ENCODE measurements at places on chromosomes 5 and 9.

DNA sequence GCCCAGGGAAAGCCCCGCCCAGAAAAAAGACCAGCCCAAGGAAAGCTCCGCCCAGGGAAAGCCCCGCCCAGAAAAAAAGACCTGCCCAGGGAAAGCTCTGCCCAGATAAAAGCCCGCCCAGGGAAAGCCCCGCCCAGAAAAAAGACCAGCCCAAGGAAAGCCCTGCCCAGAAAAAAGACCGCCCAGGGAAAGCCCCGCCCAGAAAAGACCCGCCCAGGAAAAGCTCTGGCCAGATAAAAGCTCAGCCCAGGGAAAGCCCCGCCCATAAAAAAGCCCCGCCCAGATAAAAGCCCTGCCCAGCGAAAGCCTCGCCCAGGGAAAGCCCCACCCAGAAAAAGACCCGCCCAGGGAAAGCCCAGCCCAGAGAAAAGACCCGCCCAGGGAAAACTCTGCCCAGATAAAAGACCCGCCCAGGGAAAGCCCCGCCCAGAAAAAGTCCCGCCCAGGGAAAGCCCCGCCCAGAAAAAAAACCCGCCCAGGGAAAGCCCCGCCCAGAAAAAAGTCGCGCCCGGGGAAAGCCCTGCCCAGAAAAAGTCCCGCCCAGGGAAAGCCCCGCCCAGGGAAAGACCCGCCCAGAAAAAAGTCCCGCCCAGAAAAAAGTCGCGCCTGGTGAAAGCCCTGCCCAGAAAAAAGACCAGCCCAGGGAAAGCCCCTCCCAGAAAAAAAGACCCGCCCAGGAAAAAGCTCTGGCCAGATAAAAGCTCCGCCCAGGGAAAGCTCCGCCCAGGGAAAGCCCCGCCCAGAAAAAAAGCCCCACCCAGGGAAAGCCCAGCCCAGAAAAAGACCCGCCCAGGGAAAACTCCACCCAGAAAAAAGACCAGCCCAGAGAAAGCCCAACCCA lies 11.9 kb downstream of the GRIN1 start:
- no peak for DNase-seq

- peak; percentile 41 for DNase-seq
Observed at GRCh38 chr9:82081496-82081895, 92.9 kb downstream of the SPATA31D1 start.

GRCh38 chr5:135040333-135041144 lies 6.5 kb upstream of the PITX1 start:
- DNase-seq, result no peak

DNA sequence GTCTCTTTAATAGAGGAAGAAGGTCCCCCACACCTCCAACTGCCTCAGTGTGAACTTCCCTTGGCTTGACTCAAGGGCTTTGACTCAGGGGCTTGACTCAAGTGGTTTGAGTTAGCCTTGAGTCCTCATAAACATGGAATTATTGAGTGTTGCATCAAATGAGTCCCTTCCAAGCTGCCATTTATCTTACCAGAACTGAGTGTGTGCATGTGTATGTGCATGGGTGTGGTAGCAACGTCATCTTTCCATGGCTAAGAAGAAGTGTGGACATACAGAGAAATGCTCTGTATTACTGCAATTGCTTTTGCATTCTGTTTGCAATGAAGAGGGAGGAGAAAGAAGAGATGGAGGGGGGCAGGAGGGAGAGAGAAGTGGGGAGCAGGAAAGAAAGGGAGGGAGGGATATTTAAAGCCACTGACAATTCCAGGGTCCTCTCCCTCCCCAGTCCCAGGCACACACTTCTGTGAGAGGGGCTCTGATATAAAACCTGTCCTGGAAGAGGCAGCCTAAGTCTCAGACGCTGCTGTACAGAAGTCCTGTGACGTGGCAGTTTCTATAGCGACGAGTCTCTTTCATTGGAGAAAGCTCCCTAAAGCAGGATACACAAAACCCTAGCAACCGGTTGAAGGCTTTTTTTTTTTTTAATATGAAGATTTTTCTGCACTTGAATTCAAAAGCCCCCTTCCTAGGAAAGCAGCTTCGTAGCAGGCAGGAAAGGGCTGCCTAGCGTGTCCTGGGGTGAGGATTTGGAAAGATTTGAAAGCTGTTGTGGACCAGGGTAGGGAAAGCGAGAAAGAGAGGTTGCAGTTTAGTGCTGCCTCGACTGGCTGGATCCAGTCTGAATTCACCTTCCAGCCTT lies 93.3 kb upstream of the MAP1B start:
- no peak for DNase-seq

GRCh38 chr5:119651486-119651885 lies 22.1 kb downstream of the FAM170A start:
- no peak for DNase-seq

GRCh38 chr5:89948977-89949376 lies 460.6 kb downstream of the CETN3 start:
- DNase-seq, result no peak

GRCh38 chr5:7825630-7826029 lies 25.3 kb downstream of the CFAP90 start:
- no peak for DNase-seq

GRCh38 chr9:93058355-93059010 lies at the start of gene SUSD3:
Gene SUSD3, plus strand, starts transcription at chr9:93058701. Its CDS starts 42 bp downstream, at chr9:93058743.
- no peak for DNase-seq

DNA sequence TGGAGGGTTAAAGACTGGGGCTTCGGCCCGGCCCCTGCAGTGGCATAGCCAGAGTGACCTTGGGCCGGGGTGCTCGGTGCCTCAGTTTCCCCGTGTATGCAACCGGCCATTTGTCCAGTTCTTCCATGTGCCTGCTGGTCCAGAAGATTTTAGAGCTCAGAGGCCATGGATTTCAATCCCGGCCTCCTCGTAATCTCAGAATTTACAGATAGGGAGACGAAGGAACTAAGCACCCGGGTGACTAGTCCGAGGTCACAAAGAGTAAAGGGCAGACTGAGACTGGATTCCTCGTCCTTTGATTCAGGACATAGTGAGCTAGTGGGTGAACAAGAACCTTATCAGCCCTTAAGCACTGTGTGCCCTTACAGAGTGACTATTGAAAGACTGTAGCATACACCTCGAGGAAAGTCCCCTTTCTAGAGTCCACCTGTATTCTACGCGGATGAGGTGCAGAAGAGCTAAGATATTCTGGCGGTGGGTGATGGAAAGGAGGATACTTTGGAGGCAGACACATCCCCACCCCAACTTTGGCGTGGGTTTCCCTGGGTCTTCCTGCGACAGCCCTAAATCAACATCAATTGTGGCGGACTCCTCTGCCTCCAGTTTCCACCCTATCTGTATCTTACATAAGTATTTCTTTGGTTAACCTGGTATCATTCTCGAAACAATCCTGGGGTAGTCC lies 597 bp downstream of the SLC31A1 start:
- DNase-seq, result no peak

DNA sequence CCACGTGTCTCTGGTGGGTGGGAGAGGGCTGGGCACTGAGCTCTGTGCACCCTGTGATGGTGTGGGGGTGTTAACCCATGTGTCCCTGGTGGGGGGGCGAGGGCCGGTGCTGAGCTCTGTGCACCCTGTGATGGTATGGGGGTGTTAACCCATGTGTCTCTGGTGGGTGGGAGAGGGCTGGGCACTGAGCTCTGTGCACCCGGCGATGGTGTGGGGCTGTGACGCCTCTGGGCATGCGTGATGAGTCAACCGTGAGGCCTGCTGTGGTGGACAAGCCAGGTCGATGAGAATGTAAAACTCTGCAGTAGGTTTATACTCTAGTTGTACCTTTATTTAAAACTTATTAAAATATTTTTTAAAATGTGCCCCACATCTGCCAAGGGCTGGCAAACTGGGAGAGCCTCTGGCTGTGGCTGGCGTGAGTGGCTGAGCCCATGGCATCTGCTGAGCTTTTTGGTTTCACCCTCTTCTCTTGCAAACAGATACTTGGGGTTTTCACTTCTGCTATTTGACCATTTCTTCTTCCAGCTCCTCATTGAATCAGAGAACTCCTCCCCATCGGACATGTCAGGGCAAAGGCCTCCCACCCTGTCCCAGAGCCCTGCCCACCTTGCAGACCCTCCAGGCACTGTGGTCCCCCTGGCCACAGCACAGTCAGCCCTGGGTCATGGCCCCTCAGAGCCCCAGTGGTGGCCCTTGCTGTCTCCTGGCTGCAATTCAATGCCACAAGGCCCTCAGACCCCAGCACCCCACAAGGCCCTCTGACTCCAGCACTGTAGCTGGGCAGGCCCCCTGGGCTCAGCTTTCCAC lies 18.5 kb upstream of the EXOC3 start:
- no peak for DNase-seq

DNA sequence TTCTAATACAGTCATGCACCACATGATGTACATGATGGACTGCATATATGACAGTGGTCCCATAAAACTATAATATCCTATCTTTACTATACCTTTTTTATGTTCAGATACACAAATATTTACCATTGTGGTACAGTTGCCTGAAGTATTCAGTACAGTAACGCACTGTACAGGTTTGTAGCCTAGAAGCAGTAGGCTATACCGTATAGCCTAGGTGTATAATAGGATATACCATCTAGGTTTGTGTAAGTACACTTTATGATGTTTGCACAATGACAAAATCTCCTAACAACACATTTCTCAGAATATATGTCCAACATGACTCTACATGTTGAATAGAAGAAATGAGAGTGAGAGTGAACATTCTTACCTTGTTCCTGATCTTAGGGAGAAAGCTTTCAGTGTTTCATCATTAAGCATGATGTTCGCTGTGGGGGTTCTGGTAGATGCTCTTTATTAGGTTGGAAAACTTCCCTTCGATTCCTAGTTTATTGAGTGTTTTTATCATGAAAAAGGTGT lies 31.8 kb downstream of the AMBP start:
- no peak for DNase-seq

GRCh38 chr9:101026824-101027223 lies 1.7 kb upstream of the PLPPR1 start:
- DNase-seq, result peak; percentile 16

DNA sequence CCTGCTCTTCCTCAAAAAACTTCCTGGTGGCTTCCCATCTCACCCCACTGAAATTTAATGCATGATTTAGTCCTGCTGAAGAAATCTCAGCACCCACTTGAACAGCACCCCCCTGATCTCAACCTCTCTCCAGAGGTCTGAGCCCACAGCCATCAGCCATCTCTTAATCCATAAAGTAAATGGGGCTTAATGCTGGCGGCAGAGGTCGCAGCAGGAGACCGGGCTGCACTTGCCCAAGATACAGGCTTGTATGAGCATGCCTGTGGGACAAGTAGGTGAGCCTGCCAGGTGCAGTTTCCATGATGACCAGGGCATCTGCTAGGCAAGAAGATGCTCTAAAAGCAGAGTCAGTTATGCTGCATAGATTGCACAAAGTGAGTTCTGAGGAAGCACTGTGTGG lies 52.4 kb upstream of the CTXN3 start:
- DNase-seq, result no peak

DNA sequence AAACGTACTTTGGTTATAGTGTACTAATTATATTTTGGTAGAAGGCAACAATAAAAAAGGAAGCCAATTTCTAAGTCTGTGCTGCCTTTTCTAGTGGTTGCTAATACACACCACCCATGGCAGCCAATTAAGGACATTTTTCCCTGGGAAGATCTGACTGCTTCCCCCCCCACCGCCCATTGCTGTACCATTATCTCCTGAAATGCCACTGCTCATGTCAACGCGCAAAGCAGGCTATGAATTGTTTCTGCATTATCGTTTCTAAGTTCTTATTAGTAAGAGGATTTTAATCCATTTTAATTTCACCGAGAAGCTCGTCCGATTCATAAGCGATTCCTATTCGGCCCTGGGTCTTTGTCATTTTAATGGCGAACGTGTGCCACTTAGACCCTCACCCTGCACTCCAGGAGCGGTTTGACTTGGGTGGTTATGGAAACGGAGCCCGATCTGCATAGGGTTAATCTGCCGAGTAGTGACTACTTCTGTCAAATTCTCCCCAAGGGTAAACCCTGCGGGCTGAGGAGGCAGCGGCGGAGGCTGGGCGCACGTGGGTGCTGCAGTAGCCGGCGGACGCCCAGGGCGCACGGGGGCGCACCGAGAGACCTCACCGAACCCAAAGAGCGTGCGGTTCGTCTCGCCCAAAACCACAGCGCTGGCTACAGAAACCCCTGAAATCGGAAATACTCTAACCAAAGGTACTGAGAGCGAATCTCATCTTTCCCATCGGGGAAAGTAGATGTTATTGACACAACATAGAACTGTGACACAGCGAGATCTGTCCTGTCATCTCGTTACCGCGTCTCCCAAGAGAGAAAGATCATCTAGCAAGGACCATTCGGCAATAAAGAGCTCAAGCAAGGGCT lies 55.8 kb upstream of the SHC3 start:
- no peak for DNase-seq

- DNase-seq, result no peak
Observed at GRCh38 chr5:135116160-135116561, 82.1 kb upstream of the PITX1 start.

DNA sequence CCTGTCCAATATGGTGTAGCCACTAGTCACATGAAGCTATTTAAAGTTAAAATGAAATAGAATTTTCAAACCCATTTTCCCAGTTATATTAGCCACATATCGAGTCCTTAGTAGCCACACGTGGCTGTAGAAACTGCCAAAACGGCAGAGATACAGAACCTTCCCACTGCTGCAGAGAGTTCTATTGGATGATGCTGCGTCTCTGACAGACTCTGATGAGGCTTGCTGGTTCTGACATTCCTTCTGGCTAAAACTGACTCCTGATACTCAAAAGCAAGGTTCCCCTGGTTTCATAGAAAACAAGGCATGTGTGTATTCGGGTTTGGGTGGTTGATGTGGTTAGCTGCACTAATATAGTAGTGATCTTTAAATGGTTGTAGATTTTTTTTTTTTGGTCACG lies 91.5 kb downstream of the TLE4 start:
- no peak for DNase-seq

GRCh38 chr9:4113711-4114110 lies 186.2 kb downstream of the GLIS3 start:
- DNase-seq, result no peak

- DNase-seq, result no peak
Observed at GRCh38 chr9:31824860-31825259, 559.6 kb upstream of the ACO1 start.

DNA sequence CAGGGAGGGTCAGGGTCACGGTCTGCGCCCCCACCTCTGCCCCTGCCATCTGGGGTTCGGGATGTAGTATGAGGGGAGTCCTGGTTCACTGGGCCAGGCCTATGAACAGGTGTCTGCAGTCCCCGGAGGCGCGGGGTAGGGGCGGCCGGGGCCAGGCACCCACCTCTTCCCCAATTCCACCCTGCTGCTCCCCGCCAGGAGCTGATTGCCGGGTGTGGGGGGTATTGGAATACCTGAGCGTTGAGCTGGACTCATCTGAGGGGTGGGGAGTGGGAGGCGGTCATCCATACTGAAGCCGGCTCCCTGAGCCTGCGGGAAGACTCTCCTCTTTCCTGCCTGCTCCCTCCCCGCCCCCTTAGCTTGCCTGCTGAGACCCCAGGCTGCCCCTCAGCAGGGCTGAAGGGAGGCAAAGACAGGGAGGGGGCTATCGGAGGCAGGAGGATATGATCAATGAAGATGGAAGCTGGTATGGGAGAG lies 679 bp downstream of the SLC6A7 start:
- no peak for DNase-seq

GRCh38 chr5:137332296-137332695 lies 166.8 kb downstream of the SPOCK1 start:
- no peak for DNase-seq

GRCh38 chr9:136725612-136726011 lies 13.2 kb downstream of the DIPK1B start:
- DNase-seq, result no peak
